ENCODE measurements at places on chromosomes 1 and 21. TPM values are rescaled to one million over a fixed set of nuclear protein-coding genes. Genes with fewer than 3 reads are reported as not detected.

RHCE gene
- 2.8 TPM for total RNA-seq

ETV3L gene
- 0.23 TPM for total RNA-seq

CD101 gene
- 2.5 TPM for total RNA-seq

GRCh38 chr1:14055442-14056223 is 355.6 kb downstream of the PRDM2 start:
- DNase-seq = no peak

OR2M3 gene
- total RNA-seq = 2.4 TPM

SRP9 gene
- 244 TPM for total RNA-seq

- no peak for DNase-seq
Observed at GRCh38 chr1:43864111-43865045, 69.2 kb upstream of the ARTN start.

All from dorsolateral prefrontal cortex (tissue), 122 donors.